ENCODE measurements at places on chromosomes 12 and 14.

DNA sequence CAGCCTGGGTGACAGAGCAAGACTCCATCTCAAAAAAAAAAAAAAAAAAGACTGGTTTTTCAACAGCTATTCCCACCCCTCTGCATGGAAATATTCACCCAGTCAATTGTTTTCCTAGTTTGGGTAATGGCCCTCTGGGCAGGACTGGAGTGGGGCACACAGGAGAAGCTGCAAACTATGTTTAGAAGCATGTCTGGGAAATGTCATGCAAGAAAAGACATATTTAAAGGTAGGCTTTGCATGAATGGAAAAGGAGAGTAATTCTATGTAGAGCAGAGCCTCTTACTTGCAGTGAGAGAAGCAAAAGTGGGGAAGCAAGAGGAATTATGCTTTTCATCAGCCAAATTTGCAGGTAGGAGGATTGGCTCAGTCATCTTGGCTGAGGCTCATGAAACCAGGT, 276.5 kb upstream of the PLEKHG7 start:
- DNase-seq: no peak

DNA sequence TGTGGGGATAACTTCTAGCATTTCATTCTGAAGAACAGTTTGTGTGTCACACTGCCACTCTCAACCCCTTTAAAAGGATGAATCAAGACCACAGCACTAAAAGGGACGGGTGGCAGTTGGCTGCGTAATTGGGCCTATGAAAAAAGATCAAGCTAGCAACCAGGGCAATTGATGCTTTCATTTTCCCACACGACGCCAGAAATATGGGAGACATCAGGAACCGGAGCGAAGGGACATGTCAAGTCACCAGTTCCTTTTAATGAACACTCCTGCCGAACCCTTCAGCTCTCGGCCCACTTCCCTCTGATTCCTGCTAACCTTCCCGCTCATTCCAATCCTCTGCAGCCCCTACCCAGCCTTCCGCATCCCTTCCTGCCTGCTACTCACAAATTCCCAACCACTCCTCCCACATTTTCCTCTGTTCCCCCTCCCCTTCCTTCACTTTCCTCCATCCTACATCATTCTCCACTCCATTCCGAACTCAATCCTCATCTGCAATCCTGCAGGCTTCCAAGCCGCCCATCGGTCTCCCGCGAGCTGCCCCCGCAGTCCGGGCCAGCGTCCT, 753 bp downstream of the CSRNP2 start:
- no peak for DNase-seq

DNA sequence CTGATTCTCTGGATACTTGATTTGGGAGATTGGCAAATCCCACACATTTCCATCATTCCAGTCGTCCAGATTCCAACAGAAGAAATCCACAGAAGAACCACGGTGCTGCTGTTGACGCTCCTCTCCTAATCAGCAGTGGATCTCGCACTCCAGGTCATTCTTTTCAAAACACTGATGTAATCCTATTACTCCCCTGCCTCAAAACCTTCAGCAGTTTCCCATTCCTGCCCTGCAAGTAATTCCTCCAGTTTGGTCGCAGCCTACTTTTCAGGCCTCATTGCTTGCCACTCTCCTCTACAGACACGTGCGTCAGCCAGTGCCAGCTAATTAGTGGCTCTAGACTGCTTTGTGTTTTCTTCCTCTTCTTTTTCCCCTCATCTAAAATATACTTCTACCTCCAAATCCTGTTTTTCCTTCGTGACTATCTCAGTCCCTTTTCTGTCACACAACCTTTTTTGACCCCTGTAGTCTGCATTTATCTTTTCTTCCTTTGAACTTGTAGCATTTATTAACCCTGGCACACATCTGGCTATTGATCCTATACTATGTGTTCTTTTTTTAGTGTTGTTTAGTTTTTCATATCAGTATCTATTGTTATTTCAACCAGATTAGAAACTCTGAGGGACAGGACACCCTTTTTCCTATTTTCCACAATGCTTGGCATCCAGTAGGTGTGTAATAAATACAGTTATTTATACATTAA, 36.8 kb downstream of the PRORP start:
- DNase-seq: no peak

GRCh38 chr12:77847060-77847541, 16.4 kb downstream of the NAV3 start:
- no peak for DNase-seq

DNA sequence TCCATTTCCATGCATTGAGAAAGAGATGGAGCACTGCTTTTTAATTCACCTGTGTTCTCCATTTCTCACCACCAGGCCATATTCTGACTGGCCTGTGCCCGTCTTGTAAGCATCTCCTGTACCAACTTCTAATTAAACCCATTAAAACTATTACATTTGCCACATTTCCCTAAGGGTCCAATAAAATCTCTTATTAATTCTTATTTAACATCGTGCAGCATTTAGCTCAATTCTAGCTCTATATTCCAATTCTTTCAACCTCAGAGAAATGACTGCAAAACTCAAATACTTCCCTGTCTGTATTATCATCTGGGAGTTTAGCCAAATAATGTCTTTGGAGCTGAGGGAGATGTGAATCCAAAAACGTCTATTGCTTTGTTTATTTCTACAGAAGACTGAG, 495.4 kb upstream of the TMEM132C start:
- no peak for DNase-seq

GRCh38 chr14:93571275-93571674, 140.5 kb downstream of the UNC79 start:
- no peak for DNase-seq

- DNase-seq: no peak
Observed at GRCh38 chr14:21915826-21916225, 242.2 kb upstream of the OR4E1 start.

DNA sequence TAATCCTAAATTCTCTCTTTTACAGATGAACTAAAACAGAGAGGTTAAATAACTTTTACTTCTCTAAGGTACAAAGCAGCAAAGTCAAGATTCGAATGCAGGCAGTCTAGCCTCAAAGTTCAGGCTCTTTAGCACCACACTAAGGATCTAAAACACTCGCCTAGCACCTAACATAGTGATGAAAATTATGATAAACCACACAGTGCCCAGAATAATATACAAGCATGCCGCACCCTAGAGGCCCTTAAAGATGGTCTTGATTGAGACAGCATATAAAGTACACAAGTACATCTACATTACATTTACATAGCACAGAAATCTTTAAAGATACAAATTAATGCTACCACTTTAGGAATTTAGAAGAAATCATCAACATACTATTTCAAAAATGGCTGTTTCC, 207.0 kb downstream of the MED13L start:
- no peak for DNase-seq

GRCh38 chr14:99514552-99515300, 33.5 kb downstream of the CCNK start:
- DNase-seq: no peak

DNA sequence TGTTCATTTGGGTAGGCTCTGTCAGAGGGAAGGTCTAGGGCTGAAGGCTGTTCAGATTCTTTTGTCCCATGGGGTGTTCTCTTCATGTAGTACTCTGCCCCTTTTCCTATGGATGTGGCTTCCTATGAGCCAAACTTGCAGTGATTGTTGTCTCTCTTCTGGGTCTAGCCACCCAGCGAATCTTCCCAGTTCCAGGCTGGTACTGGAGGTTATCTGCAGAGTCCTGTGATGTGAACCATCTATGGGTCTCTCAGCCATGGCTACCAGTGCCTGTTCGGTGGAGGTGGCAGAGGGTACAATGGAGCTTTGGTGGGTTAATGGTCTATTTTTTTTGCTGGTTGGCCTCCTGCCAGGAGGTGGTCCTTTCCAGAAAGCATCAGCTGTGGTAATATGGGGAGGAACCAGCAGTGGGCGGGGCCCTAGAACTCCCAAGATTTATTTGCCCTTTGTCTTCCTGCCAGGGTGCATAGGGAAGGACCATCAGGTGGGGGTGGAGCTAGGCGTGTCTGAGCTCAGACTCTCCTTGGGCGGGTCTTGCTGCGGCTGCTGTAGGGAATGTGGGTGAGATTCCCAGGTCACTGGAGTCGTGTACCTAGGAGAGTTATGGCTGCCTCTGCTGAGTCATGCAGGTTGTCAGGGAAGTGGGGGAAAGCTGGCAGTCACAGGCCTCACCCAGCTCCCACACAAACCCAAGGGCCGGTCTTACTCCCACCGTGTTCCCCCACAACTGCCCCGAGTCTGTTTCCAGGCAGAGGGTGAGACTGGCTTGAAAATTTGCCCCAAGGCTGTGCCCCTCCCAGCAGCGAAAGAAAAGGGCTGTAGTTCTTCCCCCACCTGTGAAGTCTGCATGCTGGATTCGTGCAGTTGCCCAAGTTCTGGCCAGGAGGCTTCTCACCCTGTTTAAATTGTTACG, 17.5 kb downstream of the MTRFR start:
- no peak for DNase-seq

DNA sequence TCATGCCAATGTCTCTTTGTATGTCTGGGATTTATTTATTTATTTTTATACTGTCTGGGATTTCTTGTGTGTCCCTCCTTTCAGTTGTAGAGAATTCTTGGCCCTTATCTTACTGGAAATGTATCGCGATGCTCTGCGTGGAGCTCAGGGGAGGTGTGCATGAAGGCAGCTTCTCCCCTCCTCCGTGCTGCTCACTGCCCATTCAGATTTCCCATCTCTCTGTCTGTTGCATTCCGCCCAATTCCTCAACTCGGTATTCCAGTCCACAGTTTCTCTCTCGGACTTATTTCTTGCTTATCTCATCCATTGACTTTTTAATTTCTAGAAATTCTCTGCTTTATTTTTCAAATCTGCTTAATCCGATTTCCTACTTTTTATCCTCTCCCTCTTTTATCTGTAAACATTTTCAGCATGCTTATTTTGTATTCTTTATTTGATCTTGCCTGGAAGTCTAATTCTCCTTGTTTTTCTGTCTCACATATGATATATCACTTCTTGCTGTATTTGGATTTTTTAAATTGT, 93.2 kb downstream of the FBXW8 start:
- no peak for DNase-seq

DNA sequence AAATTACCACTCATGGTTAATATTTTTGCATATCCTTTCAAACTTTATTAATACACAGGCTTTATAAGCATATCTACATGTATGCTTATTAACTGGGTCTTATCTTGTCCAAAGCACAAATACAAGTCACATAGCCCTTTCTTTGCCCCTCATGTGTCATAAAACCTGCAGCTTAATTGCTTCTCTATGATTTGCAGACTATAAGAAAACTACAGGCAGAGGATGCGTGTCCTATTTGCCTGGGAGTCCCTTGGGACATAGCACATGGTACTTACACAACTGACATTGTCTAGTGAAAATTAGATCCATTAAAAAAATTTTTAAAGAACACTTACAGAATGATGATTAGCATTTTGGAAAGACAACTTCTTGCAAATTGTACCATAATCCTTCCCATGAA, 190.5 kb upstream of the PLEKHA5 start:
- DNase-seq: no peak

DNA sequence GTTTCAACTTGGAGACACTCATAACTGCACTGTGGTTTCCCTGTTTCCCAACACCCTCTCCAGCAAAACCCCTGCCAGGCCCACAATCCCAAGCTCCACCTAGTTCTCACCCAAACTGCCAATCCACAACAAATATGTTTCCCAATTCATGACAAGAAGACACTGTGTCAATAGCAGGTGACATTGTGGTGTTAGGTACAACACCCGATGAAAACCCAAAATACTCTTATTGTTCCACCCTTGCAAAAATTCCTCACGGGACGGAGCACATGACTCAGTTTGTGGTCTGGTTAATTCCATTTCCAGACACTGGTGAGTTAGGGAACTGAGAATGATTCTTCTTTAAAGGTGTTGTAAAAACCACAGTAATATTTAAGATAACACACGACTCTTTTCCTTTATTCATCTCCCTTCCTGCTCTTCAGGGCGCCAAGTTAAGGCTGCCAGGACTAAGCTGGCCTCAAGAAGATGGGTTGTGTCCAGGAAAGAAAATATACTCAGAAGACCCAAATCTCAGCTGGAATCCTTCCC, 735.5 kb downstream of the MED13L start:
- DNase-seq: no peak

DNA sequence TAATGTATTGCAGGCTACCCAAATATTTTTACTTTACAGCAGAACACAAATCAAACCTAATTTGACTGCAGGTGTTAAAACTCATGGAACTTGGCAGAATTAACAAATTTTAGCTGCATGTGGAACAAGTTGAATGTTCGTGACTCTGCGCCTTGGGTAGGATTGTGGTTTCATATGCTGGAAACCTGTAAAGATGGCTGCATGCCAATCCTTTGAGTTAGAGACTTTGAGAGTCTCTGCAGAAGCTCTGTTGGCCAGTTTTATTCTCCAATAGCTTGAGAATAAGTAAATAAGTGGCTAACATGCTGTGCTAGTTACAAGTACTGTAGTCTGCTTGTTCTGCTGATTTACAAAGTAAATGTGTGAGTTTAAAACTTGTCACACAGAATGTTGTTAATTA, 77.8 kb downstream of the PDE6H start:
- DNase-seq: no peak

- no peak for DNase-seq
Observed at GRCh38 chr12:4307593-4308333, 13.2 kb upstream of the TIGAR start.

- DNase-seq: no peak
Observed at GRCh38 chr12:103771466-103771865, 69.6 kb downstream of the NT5DC3 start.

DNA sequence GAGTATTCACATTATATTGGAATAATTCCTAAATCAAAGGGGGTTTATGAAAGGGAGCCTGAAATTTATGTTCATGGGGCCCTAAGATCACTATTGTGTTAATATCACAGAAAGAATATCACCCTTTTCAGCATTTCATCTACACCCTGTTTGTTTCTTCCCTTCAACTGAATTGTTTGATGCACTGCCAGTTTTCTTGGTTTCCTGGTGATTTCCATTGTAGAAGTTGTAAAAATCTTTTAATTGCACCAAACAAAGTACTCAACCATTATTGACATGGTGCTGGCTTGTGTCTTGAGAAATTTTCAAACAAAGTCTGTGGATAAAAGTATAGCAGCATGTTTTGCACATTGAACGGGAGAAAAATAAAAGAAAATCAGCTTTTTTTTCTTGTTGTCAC, 154.8 kb upstream of the PRKD1 start:
- no peak for DNase-seq

DNA sequence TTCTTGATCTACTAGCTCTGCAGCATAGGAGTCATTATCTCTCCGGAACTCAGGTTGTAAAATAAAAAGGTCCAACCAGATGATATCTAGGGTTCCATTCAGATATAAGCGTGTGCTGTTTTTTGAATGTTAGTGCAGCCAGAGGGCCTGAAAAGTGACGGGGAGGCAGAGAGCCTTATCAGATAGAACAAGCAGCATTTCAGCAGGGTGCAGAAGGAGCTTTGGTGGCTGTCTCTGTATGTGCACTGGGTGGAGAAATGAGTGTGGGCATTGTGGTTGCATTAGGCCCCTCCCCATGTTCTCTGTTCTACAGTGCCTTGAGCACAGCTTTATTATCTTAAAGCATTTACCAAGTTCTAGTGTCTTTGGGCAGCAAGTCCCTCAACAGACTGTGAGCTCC, 275.1 kb downstream of the NRXN3 start:
- no peak for DNase-seq

GRCh38 chr14:78141590-78141989, 28.6 kb upstream of the NRXN3 start:
- DNase-seq: no peak

Data from activated CD4-positive, CD25-positive, alpha-beta regulatory T cell treated with anti-CD3 and anti-CD28 coated beads, Interleukin-2, amount 50 U/mL, for 72 hours (primary cell).